SW 1271 (cell line): ENCODE measurements at places on chromosomes 13 and 19.

DNA sequence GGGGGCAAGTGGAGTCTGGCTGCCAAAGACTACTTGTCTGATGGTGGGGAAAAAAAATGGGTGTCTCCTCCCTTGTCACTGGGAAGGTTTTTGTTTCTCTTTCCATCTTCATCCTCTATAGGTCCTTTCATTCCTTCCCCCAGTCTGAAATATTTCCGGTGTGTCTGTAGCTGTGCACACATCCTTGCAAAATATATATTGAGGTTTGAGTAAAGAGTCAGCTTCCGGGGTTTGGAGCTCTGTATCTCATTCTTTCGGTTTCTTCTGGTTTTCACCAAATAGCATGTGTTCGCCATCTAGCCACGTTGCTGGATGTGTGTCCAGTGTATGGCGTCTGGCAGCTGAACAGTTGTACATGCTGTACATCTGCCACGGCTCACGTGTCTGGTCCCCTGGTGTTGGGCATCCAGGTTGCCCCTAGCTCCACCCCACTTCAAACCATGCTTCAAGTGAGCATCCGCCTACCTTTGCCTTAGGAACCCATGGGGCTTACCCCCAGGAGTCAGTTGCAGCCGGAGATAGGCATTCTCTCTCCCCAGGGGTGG is 142.2 kb downstream of the SIPA1L3 start:
- no peak for DNase-seq

DNA sequence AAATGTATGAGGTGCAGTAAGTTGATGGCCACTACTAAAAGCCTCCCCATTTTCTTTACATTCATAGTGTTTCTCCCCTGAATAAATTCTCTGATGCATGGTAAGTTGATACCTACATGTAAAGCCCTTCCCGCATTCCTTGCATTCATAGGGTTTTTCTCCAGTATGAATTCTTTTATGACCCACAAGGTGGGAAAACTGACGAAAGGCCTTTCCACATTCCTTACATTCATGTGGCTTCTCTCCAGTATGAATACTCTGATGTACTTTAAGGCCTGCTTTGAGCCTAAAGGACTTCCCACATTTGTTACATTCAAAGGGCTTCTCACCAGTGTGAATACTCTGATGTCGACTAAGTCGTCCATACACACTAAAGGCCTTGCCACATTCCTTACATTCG is 20.5 kb downstream of the ZNF607 start:
- no peak for DNase-seq

DNA sequence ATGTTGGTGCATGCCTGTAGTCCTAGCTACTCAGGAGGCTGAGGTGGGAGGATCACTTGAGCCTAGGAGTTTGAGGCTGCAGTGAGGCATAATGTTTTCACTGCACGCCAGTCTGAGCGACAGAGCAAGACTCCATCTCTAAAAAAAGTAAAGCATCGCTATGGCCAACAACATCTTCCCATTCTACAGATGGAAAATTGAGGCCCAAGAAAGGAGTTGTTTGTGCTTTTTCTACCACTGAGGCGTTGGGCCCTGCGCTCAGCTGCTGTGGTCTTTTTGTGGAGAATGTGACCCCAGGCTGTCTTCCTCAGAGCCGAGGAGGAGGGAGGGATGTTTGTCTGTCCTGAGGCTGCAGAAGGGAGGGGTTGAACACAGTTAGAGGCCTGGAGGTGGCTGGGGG is 485 bp upstream of the C5AR2 start:
- DNase-seq, result no peak

DNA sequence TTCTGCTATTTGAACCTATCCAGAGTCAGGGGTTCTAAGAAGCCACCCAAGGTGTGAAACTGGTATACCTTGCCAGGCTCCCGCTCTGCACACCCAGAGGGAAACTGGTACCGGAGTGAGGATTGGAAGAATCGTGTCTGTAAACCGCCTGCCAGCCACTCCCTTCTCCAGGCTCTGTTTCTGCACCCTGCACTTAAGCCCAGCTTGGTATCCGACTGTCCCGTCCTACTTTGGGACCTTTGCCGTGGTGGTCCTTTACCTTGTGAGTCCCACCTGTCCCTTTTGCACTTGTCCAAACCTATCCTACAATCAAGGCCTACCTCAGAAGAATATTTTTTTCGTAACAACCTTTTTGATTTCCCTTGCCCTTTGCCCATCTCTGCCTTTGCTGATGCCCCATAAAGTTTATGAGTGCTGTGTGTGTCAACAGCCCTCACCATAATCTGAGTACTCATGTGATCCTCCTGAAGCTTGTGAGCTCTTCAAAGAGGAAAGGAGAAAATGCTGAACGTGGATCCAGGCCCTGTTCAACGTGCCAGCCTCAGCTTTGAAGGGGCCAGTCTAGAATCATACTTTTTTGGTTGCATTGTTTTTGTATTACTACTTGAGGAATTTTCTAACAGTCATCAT is 44.7 kb downstream of the GARRE1 start:
- no peak for DNase-seq

- no peak for DNase-seq
Measured at GRCh38 chr19:33201886-33202545, 7.9 kb downstream of the LRP3 start.

DNA sequence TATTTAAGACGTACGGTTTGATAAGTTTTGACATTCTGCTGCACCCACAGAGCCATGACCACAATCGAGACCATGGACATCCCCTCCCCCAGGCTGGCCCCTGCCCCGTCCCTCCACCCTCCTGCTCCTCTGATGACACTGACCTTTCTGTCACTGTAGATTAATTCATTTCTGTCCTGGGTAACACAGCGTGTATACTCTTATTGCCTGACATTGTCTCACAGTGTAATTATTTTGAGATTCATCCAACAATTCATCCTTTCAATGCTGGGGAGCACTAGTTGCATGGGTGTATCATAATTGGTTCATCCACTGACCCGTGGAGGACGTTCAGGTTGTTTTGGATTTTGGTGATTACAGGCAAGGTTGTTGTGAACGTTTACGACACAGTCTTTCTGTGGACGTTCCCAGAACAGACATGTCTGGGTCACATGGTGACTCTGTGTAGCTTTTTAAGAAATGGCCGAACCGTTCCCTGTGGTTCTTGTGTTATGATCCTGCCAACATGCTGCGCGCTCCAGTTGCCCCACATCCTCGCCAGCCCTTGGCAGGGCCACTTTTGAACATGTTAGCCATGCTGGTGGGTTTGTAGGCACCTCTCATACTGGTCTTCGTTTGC is 41.9 kb downstream of the C13orf46 start:
- no peak for DNase-seq

GRCh38 chr13:20940083-20940482 is 37.5 kb upstream of the XPO4 start:
- no peak for DNase-seq

DNA sequence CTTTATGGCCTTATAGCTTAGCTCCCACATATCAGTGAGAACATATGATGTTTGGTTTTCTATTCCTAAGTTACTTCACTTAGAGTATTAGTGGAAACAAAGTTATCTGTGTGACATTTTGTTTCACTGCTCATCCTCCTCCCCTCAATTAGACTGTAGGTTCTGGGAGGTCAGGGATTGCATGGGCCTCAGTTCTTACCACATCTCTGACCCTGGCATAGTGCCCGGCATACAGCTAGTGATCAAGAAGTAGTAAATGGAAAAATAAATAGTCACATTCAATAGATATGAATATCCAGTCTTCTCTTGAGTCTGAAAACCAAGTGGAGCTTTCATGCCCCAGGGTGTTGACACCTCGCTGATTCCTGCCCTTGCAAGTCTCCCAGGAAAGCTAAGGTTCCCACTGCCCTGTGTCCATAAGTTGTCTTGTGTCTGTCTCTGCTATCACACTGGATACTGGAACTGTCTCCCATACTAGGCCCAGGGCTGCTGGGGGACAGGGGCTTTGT is 249.5 kb upstream of the TSHZ3 start:
- DNase-seq, result no peak

DNA sequence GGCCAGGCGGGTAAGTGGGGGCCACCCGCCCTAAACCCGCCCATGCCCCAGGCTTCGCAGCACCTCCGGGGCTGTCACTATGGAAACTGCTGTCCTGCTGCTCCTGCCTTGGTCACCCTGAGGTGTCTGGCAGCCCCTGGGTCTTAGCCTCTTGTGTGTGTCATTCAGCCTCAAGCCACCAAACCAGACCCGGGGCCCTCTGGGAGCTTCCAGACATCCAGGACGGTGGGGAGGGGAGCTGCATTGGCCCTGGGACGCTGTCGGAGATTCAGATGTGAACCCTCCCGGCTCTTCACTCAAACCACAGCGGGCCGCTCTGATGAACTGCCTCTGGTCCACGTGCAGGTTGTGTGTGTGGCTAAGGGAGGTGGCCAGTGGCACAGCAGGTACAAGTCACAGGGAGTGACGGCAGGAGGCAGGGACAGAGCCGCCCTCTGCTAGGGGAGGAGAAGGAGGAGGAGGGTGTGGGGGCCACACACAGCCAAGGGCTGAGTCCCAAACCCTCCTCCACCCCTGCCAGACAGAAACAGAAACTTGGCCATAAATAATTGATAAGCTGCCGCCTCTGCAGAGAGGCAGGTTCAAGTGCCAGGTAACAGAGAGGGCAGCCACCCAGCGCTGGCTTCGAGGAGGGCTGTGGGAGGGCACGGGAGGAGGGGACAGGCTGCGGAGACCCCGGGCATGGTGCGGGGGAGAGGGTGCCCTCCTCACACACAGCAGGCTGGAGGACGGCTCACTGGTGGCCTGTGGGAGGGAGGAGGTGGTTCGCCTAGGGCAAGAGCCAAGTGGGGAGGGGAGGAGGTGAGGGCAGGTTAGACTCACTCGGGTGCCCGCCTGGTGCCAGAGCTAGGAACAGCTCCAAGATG is 8.0 kb downstream of the NANOS3 start:
- no peak for DNase-seq

GRCh38 chr13:103953859-103954258 is 887.6 kb upstream of the SLC10A2 start:
- no peak for DNase-seq

GRCh38 chr13:71219698-71220415 is 647.1 kb downstream of the DACH1 start:
- no peak for DNase-seq

DNA sequence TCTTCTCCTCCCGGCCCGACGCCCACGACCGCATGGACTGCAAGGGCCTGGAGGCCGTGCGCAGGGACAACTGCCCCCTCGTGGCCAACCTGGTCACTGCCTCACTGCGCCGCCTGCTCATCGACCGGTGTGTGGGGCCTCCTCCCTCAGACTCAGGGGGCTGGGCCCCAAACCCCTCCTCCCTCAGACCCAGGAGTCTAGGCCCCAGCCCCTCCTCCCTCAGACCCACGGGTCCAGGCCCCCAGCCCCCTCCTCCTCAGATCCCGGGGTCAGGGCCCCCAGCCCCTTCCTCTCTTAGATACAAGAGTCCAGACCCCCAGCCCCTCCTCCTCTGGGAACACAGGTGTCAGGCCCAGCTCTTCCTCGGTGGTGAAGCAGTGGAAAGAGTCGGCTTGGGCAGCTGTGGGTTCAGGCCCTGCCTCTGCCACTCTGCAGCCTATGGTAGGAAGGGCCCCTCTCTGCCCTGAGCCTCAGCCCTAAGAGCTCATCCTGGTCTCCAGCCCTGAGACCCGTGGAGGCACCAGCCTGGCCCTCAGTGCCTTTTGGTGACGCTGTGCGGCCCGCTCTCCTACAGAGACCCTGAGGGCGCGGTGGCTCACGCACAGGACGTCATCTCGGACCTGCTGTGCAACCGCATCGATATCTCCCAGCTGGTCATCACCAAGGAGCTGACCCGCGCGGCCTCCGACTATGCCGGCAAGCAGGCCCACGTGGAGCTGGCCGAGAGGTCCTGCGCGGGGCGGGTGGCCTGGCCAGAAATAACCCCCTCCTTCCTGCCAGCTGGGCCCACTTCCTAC is 3.7 kb upstream of the SPIB start:
- DNase-seq, result no peak

DNA sequence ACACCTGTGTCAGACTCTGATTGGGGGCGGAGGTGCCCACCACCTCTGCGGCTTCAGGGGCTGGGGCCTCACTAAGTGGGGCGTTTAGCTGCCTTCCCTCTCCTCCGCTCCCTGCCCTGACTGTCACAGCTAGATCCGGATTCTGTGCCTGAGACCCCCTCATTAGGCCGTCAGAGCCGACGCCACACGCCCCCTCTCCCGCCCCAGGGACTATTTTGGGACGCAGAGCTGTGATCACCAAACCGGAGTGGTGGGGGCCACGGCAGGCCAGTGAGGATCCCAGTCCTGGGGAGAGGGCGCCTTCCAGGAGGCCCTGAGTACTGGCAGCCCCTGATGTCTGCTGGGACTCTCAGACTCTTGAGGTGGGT is 762 bp downstream of the KANK3 start:
- no peak for DNase-seq

GRCh38 chr19:32717496-32717895 is 2.1 kb upstream of the TDRD12 start:
- no peak for DNase-seq

DNA sequence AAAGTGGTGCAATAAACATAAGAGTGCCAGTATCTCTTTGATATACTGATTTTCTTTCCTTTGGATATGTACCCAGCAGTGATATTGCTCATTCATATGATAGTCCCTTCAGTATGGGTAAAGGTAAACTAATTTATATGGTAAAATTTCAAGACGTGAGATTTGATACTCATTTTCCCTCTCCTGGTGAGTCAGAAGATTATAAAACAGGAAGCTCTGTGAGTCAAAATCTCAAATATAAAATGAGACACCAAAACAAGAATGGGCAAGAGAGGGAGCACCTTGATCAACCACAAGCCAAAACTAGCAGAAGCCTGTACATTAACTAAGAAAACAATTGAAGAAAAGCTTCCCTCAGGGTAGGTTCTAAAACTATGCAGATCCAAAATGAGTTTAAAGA is 216.3 kb downstream of the SLITRK6 start:
- DNase-seq, result no peak

- no peak for DNase-seq
Measured at GRCh38 chr13:49779721-49780120, 12.8 kb downstream of the KPNA3 start.

DNA sequence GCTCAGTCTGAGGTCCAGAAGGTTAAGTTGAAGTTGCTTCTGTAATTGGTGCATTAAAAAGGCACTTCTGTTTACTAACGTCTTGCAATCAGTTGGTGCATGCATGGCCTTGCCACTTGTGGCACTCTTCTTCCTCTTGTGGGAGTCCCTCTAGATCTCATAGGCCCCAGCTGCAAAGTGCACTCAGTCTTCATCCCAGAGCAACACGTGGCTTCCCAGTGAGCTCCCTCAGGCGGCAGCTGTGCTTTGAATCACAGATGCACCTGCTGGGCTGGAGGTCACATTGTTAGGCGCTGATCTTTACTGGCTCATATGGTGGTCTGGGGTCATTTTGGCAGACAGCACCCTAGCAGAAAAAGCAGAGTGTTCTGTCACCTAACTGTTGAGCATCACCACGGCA is 215.7 kb downstream of the ZNF536 start:
- no peak for DNase-seq

DNA sequence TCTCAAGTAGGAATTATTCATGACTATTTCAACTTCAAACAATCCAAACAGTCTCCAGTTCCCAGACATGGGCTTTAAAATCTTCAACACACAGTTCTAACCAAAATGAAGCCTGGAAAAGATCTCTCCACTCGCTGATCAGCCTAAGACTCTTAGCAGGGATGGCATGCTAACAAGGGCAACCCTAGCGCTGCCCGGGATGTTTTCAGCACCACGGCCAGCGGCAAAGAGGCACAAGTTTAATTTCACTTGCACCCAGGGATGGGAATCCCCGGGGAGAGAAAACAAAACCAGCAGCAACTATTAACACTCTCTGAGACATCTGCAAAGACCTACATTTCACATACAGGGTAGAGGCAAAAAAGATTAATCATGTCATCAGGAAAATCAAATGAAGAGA is 43.0 kb downstream of the CACNA1A start:
- no peak for DNase-seq
